ENCODE measurements at places on chromosomes 1 and 21.

GRCh38 chr1:116940814-116941599 lies 31.3 kb downstream of the PTGFRN start:
- DNase-seq: no peak

DNA sequence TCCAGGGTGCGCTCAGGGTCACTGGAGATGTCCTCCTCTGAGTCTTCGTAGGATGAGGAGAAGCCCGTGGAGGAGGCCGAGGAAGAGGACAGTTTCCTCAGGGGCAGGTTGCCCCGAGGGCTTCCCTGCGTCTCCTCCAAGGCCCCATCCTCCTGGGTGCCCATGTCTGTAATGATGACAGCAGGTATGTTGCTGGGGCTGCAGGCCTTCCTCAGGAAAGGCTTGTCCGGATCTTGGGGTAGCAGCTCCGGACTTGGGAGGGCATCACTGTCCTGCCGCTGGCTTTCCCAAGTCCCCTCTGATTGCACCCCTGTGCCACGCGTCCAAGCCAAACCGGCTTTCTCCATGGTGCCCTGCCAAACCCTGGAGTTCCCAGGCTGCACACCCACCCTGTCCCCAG lies 3.5 kb downstream of the ITPKB start:
- no peak for DNase-seq

- no peak for DNase-seq
Observed at GRCh38 chr21:44326716-44327602, 12.2 kb downstream of the CFAP410 start.

DNA sequence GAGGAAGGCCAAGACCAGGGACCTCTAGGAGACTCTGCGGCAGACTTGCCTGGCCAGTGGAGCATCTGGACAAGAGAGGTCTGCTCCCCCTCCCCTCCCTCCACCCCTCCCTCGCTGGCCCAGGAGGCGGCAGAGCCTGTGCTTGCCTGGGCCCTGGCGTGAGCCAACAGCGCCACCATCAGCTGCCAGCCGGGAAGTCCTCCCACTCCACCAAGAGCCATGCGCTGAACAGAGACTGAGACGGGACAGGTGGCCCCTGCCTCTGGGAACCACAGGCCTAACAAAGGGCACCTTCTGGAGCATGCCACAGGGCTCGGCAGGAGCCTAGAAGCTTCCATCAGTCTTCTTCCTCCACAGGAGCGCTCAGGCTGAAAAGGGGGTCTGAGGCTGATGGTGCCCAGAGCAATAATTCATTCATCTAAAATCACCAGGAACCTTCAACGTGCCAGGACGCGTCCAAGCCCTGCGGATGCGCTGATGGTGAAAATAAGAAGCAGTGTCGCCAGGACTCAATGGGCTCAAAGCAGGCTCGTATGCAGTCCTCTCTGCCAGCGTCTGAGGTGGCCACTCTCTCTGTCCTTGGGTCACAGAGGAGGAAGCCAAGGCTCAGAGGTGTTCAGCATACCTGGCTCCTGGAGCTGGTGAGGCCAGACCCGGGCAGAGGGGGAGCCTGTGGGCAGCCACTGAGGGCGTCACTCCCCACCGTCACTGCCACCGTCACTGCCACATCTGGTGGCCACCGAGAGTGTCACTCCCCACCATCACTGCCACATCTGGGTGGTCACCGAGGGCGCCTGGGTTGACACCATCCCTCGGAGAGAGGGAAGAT lies 161.2 kb downstream of the NPHP4 start:
- no peak for DNase-seq

- peak; percentile 55 for DNase-seq
Observed at GRCh38 chr1:203090421-203091198, 4.8 kb upstream of the MYOG start.

DNA sequence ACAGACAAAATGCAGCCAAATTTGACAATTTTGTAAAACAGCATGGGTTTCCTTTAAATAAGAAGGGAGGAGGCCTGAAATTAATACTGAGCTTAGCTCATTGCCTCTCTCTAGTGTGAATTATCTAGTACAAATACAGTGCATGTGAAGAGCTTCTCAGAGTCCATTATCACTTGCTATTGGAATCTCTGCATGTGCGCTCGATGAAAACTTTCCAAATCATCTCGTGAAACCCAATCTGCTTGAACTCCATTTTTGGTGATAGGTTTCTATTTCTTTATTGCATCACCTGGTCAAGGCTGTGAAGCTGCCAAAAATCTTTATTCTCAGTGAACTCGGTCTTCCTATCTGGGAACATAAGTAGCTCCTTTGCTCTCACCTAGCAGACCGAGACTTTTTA lies 49.5 kb upstream of the LYPLAL1 start:
- DNase-seq: no peak

- DNase-seq: peak; percentile 85
Observed at GRCh38 chr1:172356620-172357019, 63.9 kb upstream of the C1orf105 start.

GRCh38 chr1:61388566-61388965 lies 306.2 kb downstream of the NFIA start:
- DNase-seq: peak; percentile 24

GRCh38 chr1:11703357-11704193 lies 12.1 kb downstream of the DRAXIN start:
- DNase-seq: no peak

- DNase-seq: no peak
Observed at GRCh38 chr1:22318279-22318981, 133.2 kb upstream of the ZBTB40 start.

DNA sequence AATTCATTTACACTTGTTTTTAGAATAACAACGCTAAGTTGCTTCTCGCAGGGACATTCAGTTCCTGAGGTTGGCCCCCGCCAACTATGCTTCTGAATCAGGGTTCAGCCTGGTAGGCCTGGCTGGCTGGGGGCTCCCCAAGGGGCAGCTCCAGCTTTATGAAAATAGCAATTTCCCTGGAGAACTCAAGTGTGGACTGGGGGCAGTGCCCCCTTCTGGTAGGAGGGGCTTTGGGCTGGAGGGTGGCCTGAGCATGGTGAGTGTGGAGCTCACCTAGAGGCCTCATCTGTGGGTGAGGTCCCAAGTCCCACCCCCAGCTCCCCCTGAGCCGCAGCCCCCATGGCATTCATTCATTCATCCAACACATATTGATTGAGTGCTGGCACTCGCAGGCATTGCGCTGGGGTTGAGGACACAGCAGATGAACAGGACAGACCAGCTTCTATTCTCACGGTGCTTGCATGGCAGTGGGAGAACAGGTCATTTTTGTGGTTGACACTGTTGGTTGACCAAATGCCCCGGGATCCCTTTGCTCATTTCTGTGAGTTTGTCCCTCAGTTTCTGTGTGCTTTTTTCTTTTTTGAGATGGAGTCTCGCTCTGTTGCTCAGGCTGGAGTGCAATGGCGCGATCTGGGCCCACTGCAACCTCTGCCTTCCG lies 79.2 kb downstream of the UBIAD1 start:
- DNase-seq: no peak

- peak; percentile 99 for DNase-seq
Observed at GRCh38 chr1:41486371-41487125, 2.1 kb upstream of the EDN2 start.

GRCh38 chr1:198619375-198620140 lies 19.3 kb upstream of the PTPRC start:
- no peak for DNase-seq

GRCh38 chr1:38613996-38614395 lies 245.6 kb downstream of the RRAGC start:
- DNase-seq: no peak

DNA sequence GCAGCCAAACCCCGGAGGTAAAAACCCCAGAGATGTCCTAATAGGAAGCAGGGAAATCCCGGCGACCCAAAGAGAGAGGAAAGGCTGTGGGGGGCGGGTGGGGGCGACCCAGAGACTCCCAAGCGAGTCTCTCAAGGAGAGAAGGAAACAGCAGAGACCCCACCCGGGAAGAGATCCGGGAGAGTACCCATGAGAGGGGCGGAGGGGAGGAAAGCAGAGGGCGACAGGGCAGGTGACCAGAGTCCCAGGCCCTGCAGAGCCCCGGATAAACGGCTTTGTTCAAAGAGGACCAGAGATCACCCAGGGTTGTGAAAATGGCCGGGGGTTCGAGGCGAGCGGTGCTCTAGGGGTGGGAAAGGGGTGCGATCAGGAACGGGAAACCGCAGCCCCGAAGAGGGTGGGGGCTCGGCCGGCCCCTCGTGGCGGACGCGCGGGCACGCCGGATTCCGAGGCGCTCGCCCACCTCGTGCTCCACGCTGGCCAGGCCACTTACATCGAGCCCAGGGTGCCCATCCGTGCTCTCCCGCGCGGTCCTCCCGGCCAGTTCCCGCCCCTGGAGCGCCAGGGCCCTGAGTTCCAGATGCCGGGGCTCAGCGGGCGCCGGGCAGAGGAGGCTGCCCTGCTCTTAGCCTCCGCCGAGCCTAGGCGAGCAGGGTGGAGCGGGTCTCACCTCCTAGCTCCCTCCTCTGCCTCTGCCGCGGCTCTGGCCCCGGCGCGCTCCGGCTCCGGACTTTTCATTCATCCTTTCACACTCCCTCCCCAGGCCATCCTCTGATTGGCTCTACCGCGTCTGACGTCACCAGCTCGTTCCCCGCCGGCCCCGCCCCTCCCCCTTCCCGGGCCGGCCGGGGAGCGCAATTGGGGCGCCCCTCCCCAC lies 52.3 kb downstream of the RHBG start:
- DNase-seq: peak; percentile 53

- DNase-seq: no peak
Observed at GRCh38 chr1:88186911-88187310, 497.2 kb upstream of the PKN2 start.

DNA sequence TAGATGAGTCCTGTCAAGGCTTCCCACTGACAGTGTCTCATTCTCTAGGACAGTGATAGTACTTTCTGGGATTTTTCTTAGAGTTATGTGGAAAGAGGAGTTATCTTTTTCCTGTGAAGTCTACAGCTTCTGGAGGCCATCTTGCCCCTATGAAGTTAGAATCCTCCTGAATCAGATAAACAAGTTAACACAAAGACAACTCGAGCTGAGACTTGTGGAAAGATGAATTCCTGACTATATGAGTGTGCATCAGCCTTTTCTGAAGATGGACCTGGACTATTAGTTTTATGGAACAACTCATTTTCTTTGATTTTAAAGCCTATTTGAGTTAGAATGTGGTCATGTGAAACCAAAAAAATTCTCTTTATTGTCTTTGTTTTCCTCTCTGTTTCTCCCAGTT lies 290.9 kb downstream of the LRRIQ3 start:
- DNase-seq: no peak

DNA sequence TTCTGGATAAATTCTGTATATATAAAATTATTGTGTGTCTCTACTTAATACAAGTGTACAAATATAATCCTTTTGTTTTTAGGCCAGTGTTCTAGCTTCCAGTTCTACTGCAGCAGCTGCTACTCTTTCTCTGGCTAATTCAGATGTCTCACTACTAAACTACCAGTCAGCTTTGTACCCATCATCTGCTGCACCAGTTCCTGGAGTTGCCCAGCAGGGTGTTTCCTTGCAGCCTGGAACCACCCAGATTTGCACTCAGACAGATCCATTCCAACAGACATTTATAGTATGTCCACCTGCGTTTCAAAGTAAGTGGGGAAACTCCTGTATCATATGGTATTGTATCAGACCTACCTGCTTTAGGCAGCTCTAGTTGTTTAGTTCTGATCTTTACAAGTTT lies 21.3 kb upstream of the OLFML3 start:
- DNase-seq: no peak

DNA sequence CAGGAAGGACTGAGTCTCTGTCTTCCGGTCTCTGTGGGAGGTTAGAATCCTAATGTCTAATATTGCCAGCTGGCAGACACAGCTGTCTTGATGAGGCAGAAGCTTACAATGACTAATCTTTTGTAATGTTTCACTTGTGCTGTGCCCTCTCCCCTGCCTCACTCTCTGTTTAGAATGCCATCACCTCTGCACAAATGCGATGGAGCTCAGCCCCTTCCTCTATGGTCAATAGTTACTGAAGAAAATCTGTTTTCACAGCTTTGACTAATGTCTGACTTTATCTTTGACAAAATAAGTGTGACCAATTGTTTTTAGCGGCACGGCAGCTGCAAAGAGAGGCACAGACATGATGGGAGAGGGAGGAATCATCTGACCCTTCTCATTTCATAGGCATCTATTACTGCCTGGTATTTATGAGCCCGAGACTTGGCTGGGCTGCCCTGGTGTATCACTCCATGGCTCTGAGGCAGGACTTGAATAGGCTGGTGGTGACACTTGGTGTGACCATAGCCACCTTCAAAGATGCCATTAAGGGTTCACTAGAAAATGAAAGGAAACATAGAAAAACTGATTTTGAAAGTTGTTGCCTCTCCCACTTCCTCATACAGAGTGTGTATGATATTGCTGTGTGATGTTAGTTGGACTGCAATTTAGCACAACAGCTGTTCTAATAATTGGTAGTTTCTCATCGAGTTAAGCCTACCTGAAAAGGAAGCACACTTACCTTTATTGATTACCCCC lies 163.2 kb upstream of the NBPF11 start:
- peak; percentile 54 for DNase-seq

DNA sequence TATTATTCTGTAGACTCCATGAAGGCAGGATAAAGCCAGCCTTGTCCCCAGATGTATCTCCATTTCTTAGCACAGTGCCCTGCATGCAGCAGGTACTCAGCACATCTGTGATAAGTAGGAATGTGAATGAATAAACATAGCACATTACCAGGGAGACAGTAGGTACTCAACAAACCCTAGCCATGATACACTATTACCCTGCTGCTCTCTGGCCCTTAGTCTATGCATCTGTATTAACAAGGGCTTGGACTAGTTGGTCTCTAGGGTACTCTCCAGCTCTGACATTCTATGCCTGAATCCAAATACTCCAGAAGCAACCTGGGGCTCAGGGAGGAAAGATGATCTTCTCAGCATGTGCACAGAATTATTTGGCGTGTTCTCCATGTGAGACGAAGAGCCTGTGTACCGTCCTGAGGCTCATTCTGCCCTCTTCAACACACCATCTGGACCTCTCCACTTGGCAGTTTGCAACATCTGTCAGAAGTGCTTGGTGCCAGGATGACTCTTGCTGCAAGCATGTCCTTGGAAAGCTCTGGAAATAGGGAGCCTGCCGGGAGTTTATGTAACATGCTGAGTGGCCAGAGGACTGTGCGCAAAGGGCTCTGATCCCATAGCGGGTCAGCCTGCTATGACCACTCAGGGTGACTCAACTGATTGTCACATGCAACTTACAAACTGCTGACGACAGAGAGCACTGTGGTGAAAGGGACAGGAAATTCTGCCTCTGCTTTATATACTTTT lies 228.2 kb upstream of the USP24 start:
- DNase-seq: peak; percentile 93

GRCh38 chr1:227557962-227558725 lies 5.2 kb upstream of the ZNF678 start:
- DNase-seq: no peak

GRCh38 chr1:152001631-152002584 lies 8.2 kb upstream of the S100A10 start:
- peak; percentile 90 for DNase-seq

DNA sequence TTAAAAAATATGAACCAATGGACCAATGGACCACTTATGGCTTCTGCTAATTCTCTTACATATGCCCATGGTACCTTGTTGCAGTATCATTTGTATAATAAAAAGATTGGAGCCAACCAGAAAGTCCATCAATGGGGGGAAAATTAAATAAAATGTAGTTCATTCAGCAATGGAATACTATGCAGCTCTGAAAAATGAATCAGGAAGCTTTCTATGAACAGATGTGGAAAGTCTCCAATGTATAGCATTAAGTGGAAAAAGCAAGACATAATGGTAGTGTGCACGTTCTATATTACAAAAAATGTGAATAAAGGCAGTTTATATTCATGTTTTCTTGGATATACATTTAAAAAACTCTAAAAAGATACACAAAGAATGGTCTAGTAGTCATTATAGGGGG lies 101.3 kb downstream of the KCNJ15 start:
- no peak for DNase-seq

All from kidney tubule cell (primary cell).